ENCODE measurements at places on chromosomes 12 and 14.

DNA sequence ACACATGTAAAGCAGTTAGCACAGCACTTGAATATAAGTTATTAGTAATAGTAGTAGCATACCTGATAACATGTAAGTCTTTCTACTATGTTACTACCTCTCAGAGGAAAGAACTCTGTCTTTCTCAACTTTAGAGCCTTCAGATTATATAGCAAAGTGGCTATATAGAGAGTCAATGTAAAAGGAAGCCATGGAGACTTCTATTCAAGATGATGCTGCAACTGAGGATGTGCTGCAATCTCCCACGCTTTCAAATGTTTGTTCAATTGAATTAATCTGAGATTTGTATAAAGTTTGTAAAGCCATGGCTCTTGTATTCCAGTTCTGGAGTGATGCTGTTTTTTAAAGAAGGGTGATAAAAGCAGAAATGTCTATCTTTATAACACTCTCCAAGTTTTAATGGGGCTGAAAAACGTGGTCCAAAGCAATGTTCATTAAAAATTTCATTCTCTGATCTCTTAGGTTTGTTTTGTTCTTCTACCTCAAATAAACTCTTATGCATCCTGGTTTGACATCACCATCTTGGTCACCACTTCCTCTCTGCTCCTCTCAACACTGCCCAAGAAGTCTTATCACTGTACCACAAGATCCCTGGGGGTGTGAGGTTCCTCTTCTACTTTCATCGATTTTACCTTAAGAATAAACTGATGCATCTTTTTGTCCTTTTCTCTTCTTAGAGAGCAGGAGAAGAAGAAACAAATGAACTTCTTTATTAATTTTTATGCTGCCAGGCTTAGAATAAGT is 40.6 kb downstream of the C12orf42 start:
- DNase-seq, result peak; percentile 29

GRCh38 chr14:93969082-93969828 is 7.1 kb downstream of the ASB2 start:
- DNase-seq, result no peak

DNA sequence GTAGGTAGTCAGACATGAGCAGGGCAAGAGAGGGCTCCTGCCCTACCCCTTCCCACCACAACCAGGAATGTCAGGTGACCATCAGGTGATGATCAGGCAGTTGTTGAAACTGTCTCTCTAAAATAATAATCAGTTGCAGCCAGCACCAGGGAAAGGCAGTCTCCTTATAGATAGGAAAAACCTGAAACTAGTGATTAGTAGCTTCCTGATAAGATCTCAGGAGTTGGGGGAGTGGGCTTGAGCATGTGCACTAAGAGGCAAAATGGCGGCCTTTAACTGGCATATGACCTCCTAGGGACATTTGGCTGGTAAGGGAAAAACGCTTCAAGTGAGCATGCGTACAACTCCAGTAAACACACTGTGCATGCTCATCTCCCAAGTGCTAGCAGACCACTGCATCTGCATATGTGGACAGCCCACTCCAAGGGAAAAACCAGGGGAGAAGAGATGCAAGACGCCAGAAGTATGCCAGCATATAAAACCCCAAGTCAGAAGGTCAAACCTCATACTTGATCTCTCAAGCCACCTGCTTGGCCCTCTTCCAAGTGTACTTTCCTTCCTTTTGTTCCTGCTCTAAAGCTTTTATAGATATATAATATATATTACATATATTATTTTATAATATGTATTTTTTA is 37.1 kb downstream of the TGFB3 start:
- no peak for DNase-seq

- DNase-seq, result no peak
Measured at GRCh38 chr14:85234156-85235025, 295.6 kb upstream of the FLRT2 start.

GRCh38 chr14:72699852-72700257 is 194.0 kb downstream of the DPF3 start:
- DNase-seq, result no peak

DNA sequence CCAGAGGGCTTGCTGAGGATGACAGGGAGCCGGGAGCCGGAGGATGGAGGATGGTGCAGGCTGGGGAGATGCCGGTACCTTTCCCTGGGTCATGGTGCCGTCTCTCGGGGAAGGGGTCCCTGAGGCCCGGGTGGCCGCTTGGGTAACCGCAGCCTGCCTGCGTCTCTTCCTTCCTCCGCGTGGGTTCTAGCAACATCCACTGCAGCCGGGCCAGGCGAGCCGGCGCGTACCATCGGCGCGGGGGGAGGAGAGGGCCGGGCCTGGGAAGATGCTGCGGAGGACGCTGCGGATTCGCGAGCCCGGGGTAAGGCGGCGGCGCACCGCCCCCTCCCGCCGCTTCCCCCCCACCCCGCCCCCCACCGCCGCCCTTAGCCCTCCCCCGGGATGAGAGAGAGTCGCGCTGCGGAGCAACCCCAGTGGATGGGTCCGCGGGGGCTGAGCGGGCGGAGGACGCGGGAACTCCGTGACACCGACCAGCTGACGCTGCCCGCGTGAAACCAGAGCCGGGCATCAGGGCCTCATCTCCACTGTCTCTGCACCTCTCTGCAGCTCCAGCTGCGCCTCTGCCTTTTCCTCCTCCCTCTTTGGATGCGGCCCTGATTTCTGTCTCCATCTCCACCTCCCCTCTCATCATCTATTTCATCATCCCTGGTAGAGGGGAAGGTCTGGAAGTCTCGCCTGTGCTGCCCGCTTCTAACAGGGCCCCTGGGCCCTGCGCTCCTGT is at the start of gene FAIM2:
TSS of gene FAIM2 (minus strand) at position 201 of the 724 bp plus-strand sequence. CDS start at position 93, 108 bp downstream.
- peak; percentile 17 for DNase-seq

GRCh38 chr12:94112121-94112520 is 36.3 kb upstream of the PLXNC1 start:
- no peak for DNase-seq

- no peak for DNase-seq
Measured at GRCh38 chr12:110314308-110314707, 33.3 kb downstream of the ATP2A2 start.

- DNase-seq, result no peak
Measured at GRCh38 chr12:124510301-124510970, 57.0 kb downstream of the NCOR2 start.

- no peak for DNase-seq
Measured at GRCh38 chr14:96086574-96087077, 47.5 kb downstream of the C14orf132 start.

- no peak for DNase-seq
Measured at GRCh38 chr14:68692216-68692615, 100.7 kb downstream of the ZFP36L1 start.

DNA sequence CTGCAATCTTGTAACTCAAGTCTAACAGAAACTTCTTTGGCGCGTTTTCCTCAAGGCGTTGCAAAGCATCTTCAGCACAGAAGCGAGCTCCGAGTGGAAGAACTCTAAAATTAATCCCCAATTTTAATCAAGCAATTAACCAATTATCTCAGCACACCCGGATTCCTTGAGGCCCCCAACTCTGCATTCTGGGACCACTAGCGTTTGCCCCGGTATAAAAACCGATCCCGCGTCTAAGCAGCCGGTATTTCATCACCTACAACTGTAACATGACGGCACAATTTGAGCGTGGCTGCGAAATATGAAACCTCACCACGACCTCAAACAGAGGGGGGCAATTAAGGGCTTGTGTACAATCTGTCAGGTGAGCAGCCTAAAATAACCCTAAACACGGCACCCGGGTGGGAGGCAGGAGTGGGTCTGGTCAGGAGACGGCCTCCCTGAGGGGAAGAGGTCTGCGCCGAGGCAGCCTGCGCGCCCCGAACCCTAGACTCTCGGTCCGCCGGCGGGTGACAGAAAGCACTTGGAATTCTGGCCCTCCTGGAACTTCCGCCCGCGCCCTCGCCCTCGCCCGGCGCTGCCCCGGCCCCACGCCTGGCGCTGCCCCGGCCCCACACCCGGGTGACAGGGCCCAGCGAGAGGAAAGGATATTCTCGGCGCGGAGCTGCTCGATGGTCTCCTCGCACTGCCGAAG is 594 bp downstream of the ZCCHC8 start:
- DNase-seq, result peak; percentile 81

- DNase-seq, result no peak
Measured at GRCh38 chr12:89939522-89940215, 231.0 kb upstream of the ATP2B1 start.

DNA sequence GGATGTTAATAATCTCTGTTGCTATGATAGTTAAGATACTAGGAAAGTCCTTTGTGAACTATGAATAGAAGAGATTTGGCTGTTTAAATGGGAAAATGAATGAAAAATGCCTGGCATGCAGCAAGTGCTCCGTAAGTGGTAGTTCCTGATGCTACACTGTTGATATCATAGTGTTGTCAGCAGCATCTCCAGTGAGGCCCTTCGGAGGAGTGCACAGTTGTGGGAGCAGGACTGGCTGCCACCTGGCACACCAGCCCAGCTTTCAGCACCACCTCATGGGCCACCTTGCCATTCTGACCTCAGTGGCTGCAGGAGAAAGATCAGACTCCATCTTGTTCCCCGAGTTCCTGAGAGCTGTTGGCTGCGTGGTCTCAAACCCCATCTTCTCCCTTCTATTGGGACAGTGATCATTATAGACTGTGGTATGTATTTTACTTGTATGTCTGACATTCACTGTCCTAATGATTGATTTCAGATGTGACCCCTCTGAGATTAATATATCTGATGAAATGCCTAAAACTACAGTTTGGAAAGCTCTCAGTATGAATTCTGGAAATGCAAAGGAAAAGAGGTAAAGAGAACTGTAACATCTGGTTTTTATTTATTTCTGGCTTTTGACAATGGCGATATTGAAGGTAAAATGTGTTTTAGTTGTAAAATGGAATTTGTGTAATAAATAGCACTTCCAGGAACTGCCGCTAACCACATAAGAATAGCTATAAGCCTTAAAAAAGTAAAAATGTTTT is 80.9 kb downstream of the SLC4A8 start:
- DNase-seq, result no peak

- peak; percentile 19 for DNase-seq
Measured at GRCh38 chr14:71720978-71721624, 211.1 kb upstream of the RGS6 start.

DNA sequence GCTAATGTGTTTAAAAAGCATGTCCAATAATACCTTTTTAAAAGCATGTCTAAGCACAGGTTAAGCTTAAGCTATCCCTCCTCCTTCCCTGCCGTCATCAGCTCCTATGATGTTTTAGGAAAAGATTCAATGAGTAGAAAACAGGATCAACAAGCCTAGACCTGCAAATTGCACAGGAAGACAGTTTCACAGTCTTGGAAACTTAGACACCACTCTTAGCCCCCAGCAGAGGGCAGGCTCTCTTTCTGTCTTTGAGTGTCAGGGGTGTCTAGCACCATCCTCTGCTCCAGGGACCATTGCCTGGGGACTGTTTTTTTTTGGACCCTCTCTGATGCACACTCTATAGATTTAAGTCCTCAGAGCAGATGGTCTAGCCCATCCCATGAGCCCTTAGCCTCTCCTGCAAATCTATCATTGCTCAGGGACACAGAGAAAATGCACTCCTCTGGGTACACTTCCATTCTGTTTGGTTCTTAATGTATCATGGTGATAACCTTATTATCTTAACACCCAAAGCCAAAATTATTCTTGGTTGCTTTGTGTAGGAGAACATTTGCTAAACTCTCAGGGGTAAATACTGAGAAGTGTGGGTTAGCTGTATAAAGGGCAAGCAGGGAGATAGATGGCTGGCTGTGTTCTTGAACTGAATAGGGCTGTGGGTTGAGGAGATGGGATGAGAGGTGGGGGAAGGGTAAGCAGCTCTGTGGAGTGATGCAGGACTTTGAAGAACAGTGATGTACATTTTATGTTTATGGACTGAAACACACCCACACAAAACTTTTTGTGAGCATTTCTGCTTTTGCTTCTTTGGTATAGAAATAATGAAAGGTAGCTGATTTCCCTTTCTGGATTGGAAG is 259.9 kb upstream of the DDHD1 start:
- no peak for DNase-seq

GRCh38 chr12:54975875-54976274 is 8.7 kb downstream of the TESPA1 start:
- DNase-seq, result no peak

- DNase-seq, result no peak
Measured at GRCh38 chr12:53749986-53750811, 1.6 kb downstream of the CISTR start.

DNA sequence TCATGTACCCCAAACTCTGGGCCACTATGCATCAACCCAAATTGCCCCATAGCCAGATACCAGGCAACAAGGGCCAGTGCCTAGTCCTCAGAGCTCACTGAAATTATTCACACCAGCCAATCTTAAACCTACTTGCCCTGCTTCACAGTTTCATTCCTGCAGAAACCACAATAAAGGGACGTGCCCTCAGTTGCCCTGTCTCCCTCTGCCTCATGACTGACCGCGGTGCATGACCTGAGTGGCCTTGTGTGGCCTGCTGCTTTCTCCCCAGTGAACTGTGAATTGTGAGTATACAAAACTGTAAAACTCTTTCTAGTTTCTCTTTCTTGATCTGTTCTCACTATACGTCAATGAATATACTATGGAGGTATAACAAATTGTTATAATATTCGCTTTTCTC is 490.9 kb upstream of the MIS18BP1 start:
- DNase-seq, result no peak

DNA sequence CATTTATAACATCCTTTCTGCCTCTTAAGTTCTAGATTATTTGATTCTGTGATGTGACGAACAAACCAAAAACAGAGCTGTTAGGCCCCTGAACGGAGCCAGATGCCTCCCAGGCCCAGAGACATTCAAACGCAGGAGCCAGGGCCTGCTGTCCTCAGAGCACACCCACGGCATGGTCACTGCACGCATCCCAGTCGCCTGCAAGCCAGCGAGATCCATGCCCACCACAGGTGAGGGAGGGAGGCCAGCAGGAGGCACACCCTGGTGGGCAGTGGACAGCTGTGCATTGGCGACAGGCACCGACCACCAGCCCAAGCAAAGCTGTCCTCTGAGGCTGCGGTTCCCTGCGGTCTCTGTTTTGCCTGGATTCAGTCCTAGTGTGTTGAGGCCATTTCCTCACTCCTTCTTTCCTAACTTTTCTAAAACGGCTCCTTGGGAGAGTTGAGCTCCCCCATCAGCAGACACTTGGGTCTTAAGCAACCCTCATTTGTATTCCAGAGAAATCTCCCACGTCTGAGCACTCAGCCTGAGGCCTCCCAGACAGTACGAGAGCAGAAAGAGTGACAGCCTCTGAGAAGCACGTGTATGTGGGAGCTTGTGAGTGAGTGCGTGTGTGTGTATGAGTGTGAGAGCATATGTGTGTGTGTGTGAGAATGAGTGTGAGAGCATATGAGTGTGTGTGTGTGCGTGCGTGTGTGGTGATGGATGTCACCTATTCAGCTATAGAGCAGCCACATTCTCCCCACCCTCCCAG is 81.2 kb downstream of the CHGA start:
- no peak for DNase-seq

- no peak for DNase-seq
Measured at GRCh38 chr12:112973818-112974231, 4.5 kb upstream of the OAS2 start.

GRCh38 chr12:20514598-20514997 is 146.3 kb downstream of the PDE3A start:
- DNase-seq, result no peak

DNA sequence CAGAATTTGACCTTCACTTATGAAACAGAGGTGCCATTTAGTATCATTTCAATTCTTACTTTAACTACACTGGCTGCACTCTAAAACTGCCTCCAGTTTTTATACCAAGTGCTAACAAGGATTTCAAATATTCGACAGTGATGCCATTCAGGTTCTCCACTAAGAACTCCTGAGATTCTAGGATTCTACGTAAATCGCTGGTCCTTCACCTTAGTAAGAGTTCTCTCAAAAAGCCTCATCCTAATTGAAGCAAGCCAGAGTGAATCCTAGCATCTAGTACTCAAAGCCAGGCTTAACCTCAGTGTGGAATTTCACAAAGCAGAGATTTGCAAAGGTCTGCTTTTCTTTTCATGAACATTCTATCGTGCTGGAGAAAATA is 3.5 kb downstream of the SLC38A2 start:
- no peak for DNase-seq

GRCh38 chr12:388541-389141 is 479 bp downstream of the KDM5A start:
- DNase-seq, result peak; percentile 43

All from CD8-positive, alpha-beta T cell (primary cell).